ENCODE measurements at places on chromosomes 5 and 9. TPM values are rescaled to one million over a fixed set of nuclear protein-coding genes. Genes with fewer than 3 reads are reported as not detected.

HMMR gene
- 1.3 TPM for polyA plus RNA-seq

CCDC187 gene
- polyA plus RNA-seq: 4.3 TPM

SLC6A3 gene
- not detected for polyA plus RNA-seq

ZBTB34 gene
- polyA plus RNA-seq: 2.5 TPM

ARAP3 gene
- polyA plus RNA-seq: not detected

SPATA31D4 gene
- polyA plus RNA-seq: not detected

IFNK gene
- not detected for polyA plus RNA-seq

DNA sequence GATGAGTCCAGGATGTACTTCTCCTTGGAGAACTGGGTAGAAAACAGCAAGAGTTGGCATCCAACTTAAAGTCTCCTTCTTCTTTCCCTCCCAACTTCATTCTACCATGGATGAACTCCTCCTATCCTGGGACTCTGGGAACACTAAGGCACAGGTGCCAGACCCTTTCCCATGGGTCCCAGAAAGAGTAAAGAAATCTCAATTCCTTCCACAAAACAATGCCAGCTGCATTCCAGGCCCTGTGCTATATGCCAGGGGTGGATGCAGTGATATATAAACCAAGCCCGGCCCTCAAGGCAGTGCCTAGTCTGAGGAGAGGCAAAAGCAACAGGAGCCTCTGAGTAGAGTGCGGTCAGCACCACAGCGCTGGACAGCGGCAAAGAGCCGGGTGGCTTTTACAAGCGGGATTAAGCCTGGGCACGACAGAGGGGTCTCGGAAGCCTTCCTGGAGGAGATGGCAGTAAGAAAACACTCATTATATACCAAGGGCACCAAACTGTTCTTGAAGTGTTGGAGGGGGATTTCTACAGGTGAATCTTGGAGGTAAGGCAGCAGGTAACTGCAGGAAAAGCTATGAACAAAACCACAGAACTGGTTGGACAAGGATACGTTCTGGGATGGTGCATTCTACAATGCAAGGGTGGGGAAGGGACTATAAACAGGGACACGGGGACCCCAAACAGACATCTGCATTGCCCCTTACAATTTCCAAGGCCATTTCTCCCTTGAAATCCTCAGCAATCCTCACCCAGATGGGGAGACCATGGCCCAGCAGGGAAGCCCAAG is 16.4 kb upstream of the TOR2A start:
- DNase-seq: no peak

DNA sequence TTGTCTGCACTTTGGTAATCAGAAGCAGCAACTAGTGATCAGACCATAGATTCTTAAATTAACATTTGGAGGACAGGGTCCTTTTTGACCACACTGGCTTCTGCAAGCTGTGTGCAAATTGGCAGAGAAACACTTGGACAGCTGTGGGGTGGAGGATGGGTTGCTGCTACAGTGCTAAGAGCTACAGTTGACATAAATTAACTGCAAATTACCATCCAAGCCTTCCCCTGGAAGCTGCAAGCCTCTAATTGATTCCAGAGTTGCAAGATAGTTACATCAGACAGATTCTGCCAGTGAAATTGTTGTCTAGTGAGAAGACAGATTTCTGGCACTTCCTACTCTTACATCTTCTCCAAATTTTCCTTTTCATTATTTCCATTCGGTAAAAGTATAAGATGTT is 517.7 kb downstream of the DIRAS2 start:
- no peak for DNase-seq

- no peak for DNase-seq
These were observed 18.6 kb upstream of the TJP2 start for GRCh38 chr9:69155341-69156030.

DNA sequence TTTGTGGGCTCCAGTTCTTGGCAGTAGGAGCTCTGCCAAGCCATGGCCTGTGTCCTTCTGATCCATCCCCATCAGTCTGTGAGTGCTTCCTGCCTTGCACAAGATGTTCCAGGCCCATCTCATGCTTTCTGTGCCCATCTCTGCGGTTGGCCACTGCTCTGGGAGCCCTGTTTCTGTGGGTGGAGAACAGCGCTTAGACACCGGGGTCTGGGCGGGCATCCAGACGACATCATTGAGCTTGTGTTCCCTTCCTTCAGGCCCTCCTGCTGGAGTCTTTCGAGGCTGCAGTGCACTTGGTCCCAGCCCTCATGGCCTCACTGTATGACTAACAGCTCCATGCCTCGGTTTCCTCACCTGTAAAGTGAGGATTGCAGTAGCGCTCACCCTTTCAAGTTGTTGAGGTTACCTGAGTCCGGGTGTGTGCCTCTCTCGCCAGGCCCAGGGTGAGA is 14.9 kb upstream of the CARD19 start:
- no peak for DNase-seq

DNA sequence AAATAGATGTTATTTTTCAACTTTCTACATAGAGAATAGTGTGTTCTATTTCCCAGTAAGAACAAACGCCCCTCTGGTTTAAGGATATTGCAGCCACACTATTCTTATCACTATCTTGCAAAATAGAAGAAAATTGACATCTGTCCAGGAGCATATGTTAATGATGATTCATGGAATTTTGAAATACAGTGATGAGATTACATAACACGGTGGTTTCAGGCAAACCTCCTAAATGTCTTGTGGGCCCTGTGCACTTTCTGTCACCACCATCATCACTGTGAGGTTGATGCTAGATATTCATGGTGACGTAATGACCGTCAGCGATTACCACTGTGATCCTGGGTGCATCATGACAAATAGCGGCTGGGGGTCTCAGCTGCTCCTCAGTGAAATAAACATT is 48.1 kb downstream of the CFAP90 start:
- DNase-seq: no peak

DNA sequence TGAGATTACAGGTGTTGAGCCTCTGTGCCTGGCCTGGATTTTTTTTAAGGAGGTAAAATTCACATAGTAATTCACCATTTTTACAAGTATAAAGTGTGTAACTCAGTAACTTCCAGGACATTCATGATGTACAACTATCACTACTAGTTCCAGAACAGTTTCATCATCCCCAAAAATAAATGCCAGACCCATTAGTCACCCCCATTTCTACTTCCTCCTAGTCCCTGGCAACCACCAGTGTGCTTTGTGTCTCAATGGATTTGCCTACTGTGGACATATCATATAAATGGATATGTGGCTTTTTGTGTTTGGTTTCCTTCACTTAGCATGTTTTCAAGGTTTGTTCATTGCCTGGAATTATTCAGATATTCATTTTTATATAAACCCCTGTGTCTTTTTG is 72.5 kb upstream of the PANK3 start:
- DNase-seq: no peak

DNA sequence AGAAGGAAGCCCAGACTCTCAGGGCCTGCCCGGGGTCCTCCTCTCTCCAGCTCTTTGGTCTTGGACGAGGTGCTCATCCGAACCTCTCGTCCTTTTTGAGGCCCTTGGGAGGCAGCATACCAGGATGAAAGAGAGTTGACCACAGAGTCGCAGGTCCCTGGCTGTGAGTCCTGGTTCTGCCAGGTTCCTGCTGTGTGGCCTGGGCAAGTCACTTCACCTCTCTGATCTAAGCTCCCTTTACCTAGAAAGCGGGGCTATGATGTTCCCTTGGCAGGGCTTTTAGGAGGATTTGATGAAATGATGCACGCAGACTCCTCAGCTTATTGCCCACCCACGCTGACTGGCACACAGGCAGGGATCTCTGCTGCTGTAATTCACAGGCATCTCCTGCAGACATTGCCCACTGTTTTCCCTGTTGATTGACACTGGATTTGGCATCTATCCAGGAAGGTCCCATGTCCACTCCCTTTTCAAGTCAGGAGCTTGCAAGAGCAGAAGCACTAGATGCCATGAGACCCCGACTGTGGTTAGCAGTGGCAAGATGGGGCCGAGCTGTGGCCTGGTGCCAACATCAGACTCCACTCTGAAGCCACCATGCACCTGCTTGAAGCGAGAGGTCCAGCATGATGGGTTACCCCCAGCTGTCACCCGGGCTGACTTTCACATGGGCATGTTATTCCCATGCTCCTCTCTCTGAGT is 71.5 kb downstream of the MACROH2A1 start:
- DNase-seq: no peak

- DNase-seq: peak; percentile 11
These were observed 218.2 kb downstream of the MAST4 start for GRCh38 chr5:66814146-66814991.

DNA sequence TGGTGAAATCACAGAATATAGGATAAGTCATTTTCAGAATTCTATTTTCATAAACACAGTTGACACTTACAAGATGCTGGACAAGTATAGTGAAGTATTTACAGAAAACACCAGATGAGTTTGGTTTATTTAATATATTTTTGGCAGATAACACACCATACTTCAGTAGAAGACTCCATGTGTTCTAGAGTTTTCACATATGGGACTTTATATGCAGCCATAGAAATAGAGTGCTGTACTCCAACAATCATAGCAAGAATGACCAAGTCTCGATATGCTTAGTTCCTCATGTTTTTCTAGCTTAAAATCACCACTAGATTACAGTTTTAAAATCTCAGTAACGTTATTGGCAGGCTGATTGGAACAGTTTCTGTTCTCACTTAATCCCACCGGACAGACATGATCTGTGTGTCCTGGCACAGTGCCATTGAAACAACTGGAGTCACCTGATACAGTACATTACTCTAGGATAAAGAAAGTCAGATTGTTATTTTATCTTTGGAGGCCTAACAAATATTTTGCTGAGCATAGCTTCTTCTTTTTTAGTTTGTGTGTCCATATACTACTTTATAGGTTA is 45.8 kb upstream of the ERBIN start:
- no peak for DNase-seq

- DNase-seq: no peak
These were observed 192.8 kb downstream of the CDH18 start for GRCh38 chr5:19795218-19795617.

- DNase-seq: no peak
These were observed 1163.4 kb upstream of the CDH6 start for GRCh38 chr5:30030101-30030500.
